Prostate gland (tissue), 2 donors: ENCODE measurements at places on chromosomes 6 and 20. TPM values are rescaled to one million over a fixed set of nuclear protein-coding genes. Genes with fewer than 3 reads are reported as not detected.

GRCh38 chr6:44652547-44652946 is 265.0 kb downstream of the CDC5L start:
- DNase-seq, result no peak

- no peak for DNase-seq
These were observed 10.8 kb upstream of the OR2B2 start for GRCh38 chr6:27922949-27923348.

DNA sequence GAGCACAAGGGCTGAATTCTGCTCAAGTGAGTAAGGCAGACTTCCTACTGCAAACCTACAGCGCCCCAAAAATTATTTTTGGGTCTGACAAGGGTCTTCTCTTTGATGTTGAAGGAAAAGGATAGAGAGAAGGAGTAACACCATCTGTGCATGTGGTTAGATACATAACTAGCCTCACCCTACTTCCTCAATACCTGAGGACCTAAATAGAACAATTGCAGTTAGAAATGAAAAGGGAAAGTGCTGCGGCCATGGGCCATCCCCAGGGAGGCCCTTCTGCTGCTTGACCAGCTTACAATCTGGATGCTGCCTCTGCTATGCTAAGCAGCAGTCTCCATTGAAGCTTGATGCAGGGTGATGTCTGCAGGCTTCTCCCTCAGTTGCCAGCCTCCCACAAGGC is 63.2 kb upstream of the ARMH2 start:
- DNase-seq, result no peak

DNA sequence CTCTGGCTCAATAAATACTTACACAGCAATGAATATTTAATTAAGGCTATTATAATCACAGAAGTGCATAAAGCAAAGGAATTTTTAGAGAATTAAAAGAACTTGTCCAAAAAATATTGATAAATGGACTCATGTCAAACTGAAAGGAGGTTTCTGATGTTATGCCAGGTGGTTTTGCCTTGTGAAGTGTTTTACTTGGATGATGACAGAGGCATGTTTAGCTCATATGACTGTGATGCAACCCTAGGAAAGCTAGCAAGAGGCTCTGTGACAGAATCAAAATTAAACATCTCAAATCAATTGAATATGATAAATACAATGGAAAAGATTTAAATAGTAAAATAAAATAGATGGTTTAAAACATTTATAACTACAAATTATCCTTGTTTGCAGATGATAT is 137.3 kb downstream of the TMEM200A start:
- DNase-seq, result no peak

DNA sequence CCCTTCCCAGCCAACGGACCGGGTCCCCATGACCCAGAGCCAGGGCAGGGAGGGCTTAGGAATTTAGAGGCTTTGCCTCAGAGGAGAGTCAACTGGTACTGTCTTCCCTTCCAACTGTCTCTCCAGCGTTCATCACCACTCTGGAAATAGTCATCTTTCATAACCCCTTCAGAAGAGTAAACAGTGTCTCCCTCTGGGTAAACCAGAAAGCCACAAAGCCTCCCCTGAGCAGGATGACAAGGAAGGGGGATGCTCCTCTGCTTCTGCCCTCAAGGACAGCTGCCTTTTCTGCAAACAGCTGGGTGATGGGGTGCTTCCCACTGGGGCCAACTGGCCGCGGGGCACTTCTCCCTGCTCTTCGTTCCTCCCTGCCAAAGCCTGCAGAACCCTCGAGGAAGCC is 90.1 kb downstream of the PSMG4 start:
- DNase-seq, result no peak

GRCh38 chr20:35497780-35498189 is 31.7 kb downstream of the C20orf173 start:
- DNase-seq, result no peak

- DNase-seq, result no peak
These were observed 110.3 kb upstream of the CEP85L start for GRCh38 chr6:118761645-118762044.

DNA sequence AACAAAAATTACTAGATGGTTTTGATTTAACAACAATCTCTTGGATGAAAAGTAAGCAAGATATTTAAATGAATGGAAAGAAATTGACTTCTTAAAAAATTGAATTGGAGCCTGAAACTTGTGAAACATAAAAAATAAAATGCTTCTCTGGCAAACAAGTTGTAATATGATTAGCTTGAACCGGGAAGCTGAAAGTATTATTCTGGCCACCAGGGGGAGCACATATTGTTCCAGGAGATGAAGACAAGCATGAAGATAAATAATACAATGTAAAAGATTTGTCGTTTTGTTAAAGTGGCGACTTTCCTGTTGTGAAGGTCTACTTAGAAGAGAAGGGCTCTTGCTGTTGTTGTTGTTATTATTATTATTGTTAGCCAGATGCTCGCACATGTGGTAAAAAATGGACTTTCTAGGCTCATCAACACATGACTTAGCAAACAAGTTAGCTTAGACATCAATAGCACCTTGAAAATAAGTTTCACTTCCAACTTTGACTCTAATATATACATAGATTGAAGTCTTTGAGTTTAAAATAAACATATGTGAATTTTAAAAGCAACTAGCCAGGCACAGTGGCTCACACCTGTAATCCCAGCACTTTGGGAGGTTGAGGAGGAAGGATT is 14.2 kb downstream of the PAX1 start:
- peak; percentile 62 for DNase-seq

GRCh38 chr6:66940003-66940402 is 1233.0 kb upstream of the EYS start:
- DNase-seq, result no peak

DNA sequence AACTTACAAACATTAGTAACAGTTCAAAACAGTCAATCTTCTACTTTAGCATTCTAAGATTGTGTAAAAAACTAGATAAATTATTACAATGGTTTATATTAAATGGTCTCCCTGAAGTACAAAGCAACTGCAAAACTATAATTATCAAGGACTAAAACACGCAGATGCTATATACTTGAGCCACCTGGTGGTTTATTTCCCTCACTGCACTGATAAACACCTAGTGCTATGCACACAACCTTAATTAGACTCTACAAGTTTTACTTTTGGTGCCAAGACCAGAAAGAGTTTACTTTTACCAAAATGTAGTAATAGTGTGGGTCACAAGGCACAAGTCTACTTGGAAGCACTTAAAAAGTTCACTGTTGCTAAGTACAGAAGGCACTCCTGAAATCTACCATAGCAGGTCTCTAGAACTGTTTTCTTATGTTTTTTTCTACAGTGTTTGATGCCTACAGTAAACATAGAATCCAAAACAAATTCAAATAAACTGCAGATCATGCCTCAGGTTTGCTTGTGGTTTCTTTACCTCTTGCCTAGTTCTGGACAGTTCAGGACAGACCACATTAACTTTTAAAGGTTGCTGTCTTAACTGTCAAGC is 49.2 kb downstream of the GMDS start:
- DNase-seq, result peak; percentile 32

DNA sequence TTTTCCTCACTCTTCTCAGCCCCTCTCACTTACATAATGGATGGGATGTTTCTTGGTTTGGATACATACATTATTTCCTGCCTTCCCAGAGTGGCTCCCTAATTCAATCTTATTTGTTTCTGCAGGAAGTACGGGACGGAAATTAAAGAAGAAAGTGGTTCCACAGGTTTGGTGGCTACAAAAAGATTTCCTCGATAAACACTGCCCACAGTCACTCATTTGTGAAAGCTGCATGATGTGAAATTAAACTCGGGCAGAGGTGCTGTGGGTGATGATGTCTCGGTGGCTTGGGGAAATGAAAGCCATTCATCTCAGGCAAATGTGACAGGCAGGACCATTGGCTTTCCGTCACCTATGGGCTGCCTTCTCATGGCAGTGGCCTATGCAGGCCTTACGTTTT is 119.5 kb upstream of the KCNG1 start:
- peak; percentile 52 for DNase-seq

- peak; percentile 39 for DNase-seq
These were observed 92.2 kb downstream of the CEP57L1 start for GRCh38 chr6:109187399-109188114.

GRCh38 chr6:14621518-14621917 is 503.9 kb downstream of the CD83 start:
- peak; percentile 22 for DNase-seq

GRCh38 chr6:138607478-138608433 is 108.5 kb upstream of the NHSL1 start:
- DNase-seq, result no peak

DNA sequence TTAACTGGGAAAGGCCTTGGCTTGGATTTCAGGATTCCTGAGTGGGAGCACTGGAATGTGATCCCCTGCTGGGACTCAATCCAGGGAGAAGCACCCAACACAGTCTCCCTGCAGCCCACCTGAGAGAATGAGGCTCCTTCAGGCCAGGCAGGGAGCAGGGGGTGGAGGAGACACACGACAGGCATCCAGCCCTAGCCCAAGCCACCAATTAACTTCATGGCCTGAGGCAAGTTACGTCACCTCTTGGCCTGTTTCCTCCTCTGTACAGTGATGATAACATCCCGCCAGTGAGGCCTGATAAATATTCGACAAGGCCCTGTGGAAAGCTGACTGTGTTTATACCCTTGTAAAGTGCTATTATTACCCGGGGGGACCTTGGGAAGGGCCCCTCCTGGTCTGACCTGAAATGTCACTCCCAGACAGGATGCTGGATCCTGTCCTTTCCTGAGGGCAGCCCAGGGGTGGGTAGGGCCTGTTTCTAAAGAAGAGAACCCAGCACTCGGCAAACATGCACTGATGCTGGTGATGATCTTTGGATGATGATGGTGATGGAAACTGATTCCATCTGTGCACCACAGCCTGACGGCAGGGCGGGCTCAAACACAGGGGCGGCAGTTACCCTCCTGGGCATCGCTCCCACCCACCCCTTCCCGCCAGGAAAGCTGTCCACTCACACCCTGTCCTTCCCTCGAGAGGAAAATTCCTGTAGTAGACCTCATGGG is 12.4 kb downstream of the FRS3 start:
- DNase-seq, result peak; percentile 87

DNA sequence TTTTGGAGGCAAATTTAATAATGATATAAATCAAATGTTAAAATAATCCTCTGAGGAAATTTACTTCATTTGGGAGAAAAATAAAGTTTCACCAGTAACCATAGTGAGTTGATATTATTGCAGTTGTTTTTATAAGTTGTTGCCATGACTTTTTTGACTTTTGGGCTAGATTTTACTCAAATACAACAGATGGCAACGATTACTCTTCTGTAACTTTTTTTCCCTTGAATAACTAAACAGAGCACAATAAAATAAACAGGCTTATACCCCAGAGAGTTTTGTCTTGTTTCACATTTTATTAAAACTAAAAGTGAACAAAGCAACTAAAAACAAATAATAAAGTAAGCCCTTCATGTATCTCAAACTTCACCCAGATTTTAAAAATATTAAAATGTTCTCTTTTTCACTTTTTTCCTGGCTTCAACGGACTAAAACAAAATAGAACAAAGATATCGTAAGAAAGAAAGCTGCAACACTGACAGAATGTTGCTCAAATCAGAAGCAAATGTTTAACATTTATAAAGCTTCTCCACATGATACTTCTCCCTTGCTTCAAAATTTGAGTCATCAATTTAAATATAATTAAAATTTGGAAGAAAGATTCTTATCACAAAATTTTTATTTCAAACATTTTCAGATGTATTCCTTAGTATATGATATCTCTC is 42.5 kb upstream of the BMP5 start:
- no peak for DNase-seq

DNA sequence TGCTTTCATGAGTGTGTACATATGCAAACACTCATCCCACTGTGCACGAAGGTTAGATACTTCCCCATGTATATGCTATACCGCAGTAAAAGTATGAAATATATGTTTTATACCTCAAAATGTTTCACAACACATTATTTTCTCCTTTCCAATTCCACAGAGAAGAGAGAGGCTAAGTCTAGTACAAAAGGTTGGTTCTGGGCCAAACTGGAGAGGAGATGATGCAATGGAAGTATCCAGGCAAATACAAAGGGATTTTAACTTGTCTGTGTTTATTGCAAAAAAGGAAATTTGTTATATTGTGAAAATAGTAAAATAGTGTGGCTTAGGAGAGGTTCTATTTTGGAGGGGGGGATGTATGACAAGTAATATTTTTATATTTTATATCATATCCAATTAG is 112.6 kb downstream of the PLCB1 start:
- peak; percentile 39 for DNase-seq

- no peak for DNase-seq
These were observed 10.1 kb upstream of the FKBP5 start for GRCh38 chr6:35698858-35699257.

DNA sequence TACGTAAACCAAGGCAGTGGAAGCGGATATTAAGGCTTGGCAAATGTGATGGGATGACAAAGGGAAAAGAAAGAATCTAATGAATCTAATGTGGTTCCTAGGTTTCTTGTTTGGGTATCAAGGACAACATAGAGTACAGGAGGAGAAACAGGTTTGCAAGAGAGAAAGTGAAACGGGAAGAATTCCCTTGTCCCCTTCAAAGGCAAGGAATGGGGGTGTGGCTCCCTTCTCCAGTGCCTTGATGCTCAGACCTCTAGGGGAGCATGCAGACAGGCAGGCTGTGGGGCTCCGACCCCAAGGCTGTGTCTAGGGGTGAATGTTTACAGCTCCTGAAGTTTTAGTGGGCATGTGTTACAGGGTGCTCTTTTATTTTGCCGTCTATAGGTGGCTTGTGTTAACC is 317.5 kb upstream of the HSF2 start:
- DNase-seq, result no peak

DNA sequence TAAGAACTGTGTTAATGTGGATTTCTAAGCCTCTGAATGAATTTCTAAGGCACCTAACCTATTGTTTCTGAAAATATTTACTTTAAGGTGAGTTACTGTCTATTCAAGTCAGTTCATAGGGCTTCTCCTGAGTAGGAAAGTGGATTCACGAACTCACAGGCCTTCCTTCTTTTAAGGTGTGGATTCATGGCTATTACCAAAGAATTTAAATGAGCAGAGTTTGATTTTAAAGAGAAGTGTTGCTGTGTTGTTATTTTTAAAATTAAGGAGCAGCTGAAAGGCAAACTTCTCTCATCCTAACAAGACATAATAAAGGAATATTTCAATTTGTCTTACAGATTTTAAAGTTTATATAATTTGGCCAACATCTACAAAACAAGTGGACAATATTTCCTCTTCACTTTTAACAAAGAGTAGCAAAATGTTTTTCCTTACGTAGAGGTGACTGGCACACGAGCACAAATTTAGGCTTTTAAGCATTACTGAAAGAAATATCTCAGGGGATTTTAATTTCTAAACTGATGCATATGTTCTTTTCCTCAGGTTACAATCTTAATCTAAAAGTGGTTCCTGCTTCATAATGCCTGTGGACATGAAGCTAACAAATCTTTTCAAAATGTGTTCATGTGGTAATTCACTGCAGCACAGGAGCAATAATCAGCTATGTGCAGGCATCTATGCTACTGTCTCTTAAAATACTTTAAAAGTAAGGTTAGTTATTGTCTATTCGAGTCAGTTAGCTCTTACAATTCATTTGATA is 602 bp upstream of the TSPYL4 start:
- DNase-seq, result no peak

- no peak for DNase-seq
These were observed 172.0 kb downstream of the COL9A1 start for GRCh38 chr6:70130865-70131264.

Gene CALHM4
- 0.57 TPM for total RNA-seq

Gene C6orf52
- total RNA-seq, result 3.3 TPM

Gene OTOR
- total RNA-seq, result not detected

Gene CRISP2
- 22.7 TPM for total RNA-seq

Gene ID1
- 514 TPM for total RNA-seq

Gene LY6G6C
- total RNA-seq, result not detected

Gene TRIM31
- total RNA-seq, result not detected

Gene OCSTAMP
- total RNA-seq, result not detected

Gene RHAG
- not detected for total RNA-seq

Gene UBE2J1
- total RNA-seq, result 31.7 TPM

Gene HIVEP1
- total RNA-seq, result 38.0 TPM

Gene SOX18
- 12.8 TPM for total RNA-seq

Gene OLIG3
- not detected for total RNA-seq

Gene CDS2
- 26.2 TPM for total RNA-seq

Gene FAM83C
- total RNA-seq, result 0.36 TPM
